Cerebellar cortex (tissue), 1 donor: ENCODE measurements at places on chromosomes 3 and 15.

DNA sequence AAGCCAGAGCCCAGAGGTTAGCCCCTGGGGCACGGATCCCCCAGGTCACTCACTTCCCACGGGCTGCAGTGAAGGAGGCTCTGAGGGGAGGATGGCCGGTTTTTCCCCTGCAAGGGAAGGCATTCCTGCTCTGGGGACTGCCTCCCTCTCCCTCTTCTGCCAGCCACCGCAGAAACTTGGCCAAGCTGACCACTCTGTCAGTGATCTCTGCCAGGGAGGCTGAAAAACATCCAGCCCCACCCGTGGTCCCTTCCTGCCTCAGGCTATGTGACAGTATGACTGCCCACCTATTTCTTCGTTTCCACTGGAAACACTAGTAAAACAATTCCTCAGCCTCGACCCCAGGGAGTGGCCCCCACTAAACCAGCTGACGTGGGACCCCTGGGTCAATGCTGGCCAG, 14.6 kb upstream of the FANCD2 start:
- DNase-seq = peak; percentile 12

DNA sequence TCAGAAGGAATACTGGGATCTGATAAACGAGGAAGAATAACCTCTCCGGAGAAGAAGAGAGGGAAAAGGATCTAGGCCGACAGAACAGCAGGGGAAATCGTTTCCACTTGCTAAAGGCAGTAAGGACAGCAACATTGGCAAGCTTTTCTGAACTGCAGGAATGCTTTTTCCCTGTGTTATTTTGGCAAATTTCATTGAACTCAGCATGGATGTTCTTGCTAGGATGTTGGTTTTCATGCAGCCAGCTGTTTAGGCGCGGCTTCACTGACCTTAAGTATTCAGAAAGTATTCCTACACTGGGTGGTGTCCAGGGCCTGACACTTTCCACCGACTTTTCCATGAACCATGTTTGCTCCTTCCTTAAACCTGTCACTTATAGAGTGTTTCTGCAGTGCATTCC, 489.7 kb downstream of the CNTN3 start:
- DNase-seq = peak; percentile 54

- no peak for DNase-seq
Observed at GRCh38 chr3:7881946-7882345, 619.7 kb upstream of the LMCD1 start.

DNA sequence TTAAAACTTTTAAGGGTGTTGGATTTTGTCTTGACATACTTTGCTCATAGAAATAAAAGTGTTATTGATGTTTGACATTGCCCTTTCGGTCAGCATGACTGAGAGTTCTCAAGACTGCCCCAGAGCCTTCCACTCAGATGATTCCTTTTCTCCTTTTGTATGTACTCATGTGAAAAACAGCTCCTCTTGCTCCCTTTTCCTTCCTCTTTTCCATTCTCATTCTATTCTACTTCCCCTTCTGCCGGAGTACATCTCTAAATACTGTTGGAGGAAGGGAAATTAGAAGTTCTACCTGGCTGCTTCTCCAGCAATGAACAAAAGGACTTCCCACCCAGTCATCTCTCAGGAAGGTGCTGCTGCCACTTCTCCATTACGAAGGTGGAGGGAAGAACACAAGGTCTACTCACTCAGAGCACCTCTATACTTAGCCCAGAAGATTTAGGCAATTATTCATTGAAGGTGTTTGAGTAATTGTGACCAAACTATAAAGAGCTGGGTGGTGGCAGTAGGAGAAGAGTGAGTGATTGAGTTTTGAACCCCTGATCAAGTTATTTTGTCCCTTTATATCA, 163.8 kb upstream of the MBNL1 start:
- no peak for DNase-seq

DNA sequence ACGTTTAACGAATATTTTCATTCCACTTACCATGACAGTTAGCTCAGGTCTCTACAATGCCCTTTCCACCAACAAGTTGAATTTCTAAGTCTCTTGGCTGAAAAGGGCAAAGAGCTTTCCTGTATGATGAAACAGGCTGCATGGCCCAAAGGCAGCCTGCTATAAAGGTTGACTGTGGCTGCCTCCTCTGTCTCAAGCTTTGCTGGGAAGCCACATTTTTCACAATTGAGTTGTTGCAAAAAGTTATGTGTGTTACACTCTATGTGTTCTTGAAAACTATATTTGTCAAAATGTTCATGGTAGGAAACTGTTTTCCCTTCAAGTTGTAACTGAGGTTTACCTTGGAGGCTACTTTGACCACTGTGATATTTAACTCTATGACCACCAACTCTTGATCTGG, 49.5 kb downstream of the DZIP1L start:
- no peak for DNase-seq

DNA sequence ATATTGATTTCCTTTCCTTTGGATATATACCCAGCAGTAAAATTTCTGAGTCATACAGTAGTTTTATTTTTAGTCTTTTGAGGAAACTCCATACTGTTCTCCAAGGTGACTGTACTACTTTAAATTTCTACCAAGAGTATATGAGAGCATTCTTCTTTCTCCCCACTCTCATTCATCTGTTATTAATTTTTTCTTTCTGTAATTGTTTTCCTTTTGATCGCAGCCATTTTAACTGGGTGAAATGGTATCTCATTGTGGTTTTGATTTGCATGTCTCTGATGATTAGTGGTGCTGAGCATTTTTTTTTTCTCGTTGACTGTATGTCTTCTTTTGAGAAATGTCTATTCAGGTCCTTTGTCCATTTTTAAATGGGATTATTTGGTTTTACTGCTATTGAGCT, 18.3 kb upstream of the VGLL3 start:
- no peak for DNase-seq

GRCh38 chr3:27385504-27385903, 16.3 kb upstream of the NEK10 start:
- DNase-seq = no peak

GRCh38 chr15:76065245-76065644, 5.5 kb downstream of the TMEM266 start:
- peak; percentile 52 for DNase-seq
